ENCODE measurements at places on chromosomes 5 and 9.

DNA sequence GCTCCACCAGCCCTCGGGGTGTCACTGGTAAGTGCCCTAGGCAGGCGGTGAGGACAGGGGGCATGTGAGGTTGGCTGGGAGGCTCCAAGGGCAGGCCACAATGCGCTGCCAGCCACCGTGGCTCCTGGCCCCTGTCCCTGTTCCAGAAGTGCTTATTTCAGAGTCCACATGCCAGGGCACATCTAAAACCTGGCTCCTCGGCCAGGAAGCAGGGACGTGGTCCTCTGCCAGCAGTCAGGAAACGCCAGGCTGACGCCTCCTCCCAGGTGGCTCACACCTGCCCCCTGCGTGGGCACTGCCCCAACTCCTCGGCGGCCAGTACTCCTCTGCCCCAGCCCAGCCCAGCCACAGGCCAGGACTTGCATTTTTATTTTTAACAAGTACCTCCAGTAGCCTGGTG, 68.5 kb downstream of the SECISBP2 start:
- no peak for DNase-seq

GRCh38 chr9:12777121-12778022, 2.6 kb downstream of the LURAP1L start:
- no peak for DNase-seq

GRCh38 chr5:66238435-66238834, 94.3 kb downstream of the SREK1 start:
- DNase-seq, result no peak

DNA sequence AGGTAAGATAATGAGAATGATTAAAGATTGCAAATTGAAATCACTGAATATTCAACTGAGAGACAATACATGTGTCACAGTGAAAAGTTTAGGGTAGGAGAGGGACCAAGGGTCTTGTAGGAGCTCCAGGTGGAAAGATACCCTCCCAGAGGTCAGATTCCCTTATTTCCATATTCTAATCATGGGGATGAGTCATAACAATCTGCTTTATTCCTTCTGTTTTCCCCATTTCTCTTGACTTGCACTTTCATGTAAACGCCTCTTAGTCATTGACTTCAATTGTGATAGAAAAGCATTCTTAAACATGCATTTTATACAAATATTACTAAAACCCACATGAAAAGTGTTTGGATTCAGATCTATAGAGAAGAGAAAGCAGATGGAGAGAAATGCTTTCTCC, 81.3 kb upstream of the CTSL start:
- no peak for DNase-seq

DNA sequence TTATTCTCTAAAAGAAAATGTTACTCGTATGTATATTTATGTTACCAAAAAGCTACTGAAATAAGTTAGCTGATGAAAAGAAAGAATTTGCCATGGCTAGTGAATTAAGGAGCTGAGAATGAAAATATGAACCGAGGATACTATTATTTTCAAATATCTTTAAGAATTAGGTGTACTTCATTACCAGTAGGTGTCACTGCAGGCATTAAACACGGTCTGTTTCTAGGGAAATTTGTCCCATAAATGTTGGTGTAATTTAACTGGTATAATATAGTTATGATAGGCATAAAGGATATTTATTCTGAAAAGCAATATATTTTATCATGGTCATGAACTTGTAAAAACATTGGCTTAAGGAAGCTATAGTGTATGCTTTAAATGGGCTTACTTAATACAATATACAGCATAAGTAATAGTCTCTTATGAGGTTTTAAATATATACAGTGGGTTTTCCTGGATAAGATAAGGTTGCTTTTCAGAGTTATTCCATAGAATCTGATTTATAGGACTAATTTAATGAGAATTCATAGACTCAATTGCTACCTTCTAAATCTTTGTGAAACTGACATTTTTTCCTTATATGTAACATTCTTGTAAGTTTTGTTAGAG, 72.4 kb upstream of the MPDZ start:
- DNase-seq, result peak; percentile 3

DNA sequence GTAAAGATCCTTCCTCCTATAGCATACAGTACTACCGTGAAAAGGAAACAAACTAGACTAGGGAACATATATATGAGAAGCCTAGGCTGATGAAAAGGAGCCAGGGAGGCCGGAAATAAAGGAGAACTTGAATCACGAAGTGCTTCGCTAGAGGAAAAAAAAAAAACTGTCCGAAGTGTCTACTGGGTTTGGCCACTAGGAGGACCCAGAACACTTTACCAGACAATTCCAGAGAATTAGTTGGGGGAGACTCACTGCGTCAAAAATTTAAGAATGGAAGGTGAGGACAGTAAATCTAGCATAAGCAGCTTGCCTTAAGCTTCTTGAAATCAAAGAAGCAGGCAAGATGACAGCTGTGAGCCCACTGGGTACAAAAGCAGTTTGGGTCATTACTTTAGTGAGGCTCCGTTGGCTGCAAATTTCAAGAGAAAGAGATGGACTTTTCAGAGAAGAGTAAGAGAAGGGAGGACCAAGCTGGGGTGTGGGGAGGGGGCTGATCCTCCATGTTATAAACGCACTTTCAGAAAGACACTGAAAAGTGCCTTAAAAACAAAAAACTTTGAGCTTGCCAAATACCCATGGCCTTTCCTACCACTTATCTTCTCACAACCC, 47.4 kb downstream of the P4HA2 start:
- DNase-seq, result peak; percentile 85

DNA sequence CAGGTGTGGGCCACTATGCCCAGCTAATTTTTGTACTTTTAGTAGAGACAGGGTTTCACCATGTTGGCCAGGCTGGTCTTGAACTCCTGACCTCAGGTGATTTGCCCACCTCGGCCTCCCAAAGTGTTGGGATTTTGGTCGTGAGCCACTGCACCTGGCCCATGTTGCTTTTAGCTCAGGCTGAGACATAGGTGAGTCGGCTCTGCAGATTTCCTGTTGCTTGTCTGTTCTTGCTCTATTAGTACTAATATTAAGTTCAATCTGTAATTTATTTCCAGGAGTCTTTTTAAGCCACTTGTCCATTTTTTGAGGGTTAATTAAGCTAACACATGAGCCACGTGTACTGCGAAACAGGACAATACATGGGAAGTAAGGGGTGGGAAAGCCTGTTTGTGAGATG, 21.4 kb upstream of the BASP1 start:
- no peak for DNase-seq

DNA sequence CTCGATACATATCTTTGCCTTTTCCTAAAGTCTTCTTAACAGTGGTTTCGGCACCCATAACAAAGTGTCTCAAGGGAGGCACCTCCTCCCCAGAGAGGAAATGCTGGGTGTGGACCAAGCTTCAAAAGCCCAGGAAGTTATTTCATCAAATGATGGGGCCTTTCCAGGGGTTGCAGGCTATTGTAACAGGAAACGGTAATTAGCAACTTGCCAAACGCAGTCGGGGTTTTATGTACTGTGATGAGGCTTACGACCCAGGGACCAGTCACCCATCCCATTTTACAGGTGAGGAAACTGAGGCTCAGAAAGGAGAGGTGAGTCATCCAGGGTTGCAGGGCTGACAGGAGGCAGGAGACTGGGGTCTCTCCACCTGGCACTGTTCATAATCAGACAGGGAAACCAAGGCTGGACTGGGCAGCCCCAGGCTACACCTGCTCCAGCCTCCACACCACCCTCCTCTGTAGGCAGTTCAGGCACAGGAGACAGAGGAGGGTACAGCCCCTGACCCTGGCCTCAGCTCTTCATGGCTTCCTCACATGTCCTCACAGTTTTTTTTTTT, 30.0 kb upstream of the SUSD3 start:
- peak; percentile 23 for DNase-seq

DNA sequence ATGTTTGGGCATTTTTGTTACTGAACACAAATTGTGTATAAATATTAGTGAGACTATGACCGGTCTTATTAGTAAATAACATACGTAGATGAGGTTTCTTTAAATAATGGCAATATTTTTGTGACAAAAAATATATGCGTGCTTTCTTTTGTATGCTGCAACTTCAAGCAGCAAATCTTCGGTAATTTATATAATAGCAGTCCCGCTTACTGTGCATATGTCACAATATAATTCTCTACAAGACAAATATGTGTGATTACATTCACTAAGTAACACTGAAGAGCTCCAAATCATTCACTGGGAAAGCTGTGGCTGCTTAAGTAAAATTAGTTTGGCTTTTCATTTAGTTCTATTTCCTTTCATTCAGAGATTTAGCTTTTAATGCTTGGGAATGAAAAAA, 376.0 kb downstream of the CYLC2 start:
- no peak for DNase-seq

DNA sequence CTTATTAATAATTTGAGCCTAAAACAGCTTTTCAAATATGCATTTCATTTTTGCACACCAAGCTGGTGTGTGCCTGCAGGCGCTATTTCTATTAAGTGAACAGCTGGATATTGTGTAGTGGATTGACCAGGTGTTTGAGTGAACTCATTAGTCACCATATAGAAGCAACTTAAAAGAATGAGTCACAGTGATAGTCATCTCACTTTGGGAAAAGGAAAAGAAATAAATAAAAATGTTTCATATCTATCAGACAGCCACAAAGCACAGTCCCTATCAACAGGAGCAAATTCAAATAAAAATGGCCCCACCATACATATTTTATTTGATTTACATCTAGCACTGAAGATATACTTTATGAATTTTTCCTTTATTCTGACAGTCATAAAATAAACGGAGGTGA, 456.5 kb upstream of the CDH9 start:
- DNase-seq, result no peak

- no peak for DNase-seq
Observed at GRCh38 chr5:167767795-167768194, 523.6 kb upstream of the WWC1 start.

GRCh38 chr5:57315941-57316340, 142.1 kb downstream of the GPBP1 start:
- DNase-seq, result no peak

- DNase-seq, result no peak
Observed at GRCh38 chr9:27278374-27278773, 18.6 kb downstream of the EQTN start.

DNA sequence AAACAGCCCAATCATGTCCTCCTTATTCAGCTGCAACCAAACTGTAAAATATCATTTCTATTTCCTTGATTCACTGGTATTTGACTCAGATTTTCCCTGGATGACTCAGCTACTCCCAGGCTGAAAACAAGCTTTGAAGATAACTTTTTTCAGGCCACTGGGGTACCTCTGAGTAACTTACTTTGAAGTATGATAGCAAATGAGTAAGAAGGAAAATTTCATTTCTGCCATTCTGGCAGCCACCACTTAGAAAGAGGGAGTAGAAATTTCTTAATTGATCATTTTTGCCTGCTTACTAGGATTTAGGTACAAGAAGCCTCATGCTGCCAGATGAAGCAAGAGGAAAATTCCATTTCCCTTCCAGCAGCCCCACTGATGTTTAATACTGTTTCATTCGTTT, 247.4 kb downstream of the PRELID2 start:
- DNase-seq, result no peak

GRCh38 chr5:135997673-135998335, 31.0 kb upstream of the TGFBI start:
- DNase-seq, result no peak

GRCh38 chr9:21316032-21316842, 11.1 kb upstream of the IFNA5 start:
- DNase-seq, result no peak

- peak; percentile 28 for DNase-seq
Observed at GRCh38 chr5:135069895-135070657, 36.0 kb upstream of the PITX1 start.

DNA sequence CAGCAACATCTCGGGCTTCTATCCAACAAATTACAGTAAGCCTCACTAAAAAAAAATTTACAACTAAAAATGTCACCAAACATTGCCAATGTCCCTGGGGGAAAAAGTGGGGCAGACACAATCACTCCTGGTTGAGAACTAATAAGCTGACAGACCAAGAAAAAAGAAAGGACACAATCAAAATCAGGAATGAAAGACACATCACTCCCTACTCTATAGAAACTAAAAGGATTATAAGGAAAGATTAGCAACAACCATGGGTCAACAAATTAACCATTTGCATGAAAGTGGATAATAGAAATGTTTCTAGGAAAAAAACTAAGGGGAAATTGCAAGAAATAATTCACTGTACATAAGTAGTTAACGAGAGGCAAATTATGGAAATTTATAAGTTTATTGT, 53.4 kb downstream of the AGTPBP1 start:
- no peak for DNase-seq

- no peak for DNase-seq
Observed at GRCh38 chr9:89716559-89716958, 111.7 kb downstream of the GADD45G start.
